Cerebellar cortex (tissue), 1 donor: ENCODE measurements at places on chromosomes 1 and 21.
A peak's percentile ranks its signal among the peaks of the same experiment; 100 is the strongest.

- DNase-seq = no peak
Measured at GRCh38 chr1:84780000-84780716, 89.9 kb upstream of the SSX2IP start.

DNA sequence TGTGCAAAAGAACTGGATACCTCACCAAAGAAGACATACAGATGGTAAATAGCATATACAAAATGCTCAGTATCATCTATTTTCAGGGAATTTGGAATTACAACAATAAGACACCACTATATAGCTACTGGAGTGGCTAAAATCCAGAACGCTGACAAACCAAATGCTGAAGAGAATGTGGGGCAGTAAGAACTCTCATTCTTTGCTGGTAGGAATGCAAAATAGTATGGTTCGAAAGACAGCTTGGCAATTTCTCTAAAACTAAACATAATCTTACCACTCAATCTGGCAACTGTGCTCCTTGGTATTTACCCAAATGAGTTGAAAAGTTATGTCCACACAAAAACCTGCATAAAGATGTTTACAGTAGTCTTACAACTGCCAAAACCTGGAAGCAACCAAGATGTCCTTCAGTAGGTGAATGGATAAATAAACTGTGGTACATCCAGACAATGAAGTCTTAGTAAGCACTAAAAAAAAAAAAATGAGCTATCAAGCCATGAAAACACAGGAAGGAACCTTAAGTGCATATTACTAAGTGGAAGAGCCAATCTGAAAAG lies 26.5 kb downstream of the TARBP1 start:
- DNase-seq = no peak

GRCh38 chr1:89939693-89940438 lies 55.0 kb upstream of the ZNF326 start:
- DNase-seq = no peak

DNA sequence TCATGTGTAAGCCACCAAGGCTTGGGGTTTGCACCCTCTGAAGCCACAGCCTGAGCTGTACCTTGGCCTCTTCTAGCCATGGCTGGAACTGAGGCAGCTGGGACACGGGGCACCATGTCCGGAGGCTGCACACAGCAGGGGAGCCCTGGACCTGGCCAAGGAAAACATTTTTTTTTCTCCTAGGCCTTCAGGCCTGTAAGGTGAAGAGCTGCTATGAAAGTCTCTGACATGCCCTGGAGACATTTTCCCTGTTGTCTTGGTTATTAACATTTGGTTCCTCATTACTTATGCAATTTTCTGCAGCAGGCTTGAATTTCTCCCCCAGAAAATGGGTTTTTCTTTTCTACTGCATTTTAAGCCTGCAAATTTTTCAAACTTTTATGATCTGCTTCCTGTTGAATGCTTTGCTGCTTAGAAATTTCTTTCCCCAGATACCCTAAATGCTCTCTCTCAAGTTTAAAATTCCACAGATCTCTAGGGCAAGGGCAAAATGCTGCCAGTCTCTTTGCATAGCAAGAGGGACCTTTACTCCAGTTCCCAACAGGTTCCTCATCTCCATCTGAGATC lies 295.8 kb downstream of the LTN1 start:
- no peak for DNase-seq

DNA sequence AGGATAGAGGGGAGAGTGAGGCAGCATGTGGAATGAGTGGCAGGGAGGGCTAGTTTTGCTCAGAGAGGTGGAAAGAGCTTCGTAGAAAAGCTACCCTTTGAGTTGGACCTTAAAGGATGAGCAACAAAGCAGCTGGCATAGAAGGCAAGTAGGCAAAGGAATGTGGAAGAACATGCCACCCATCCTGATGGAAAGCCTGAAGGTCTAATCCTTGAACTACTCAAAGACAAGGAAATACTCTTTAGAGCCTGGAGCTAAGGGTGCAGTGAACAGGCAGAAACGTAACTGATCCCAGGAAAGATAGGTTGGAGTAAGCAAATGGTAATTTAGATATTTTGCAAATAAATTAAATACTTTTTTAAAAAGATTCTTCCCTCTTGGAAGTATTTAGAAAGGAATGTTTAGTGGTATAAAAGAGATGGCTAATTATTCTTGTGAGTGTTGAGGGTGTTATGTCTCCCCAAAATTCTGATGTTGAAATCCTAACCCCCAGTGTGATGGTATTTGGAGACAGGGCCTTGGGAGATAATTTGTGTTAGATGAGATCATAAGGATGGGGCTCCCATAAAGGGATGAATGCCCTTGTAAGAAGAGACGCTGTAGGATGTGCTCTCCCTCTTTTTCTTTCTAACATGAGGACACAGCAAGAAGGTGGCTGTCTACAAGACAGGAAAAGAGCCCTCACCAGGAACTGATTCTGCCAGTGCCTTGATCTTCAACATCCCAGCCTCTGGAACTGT lies 308.1 kb upstream of the RUNX1 start:
- DNase-seq = no peak

- DNase-seq = no peak
Measured at GRCh38 chr1:22920026-22920733, 52.5 kb downstream of the LACTBL1 start.

GRCh38 chr1:101408212-101409042 lies 171.6 kb downstream of the S1PR1 start:
- DNase-seq = no peak

GRCh38 chr1:175841738-175842187 lies 98.4 kb upstream of the TNR start:
- DNase-seq = no peak

- peak; percentile 26 for DNase-seq
Measured at GRCh38 chr1:151934048-151934493, 24.8 kb upstream of the THEM4 start.

GRCh38 chr1:230825761-230826160 lies 42.6 kb downstream of the C1orf198 start:
- DNase-seq = no peak

- DNase-seq = no peak
Measured at GRCh38 chr1:113291777-113292602, 98.3 kb upstream of the MAGI3 start.
